CD4-positive, alpha-beta T cell (primary cell): ENCODE measurements at places on chromosomes 6 and 20.

DNA sequence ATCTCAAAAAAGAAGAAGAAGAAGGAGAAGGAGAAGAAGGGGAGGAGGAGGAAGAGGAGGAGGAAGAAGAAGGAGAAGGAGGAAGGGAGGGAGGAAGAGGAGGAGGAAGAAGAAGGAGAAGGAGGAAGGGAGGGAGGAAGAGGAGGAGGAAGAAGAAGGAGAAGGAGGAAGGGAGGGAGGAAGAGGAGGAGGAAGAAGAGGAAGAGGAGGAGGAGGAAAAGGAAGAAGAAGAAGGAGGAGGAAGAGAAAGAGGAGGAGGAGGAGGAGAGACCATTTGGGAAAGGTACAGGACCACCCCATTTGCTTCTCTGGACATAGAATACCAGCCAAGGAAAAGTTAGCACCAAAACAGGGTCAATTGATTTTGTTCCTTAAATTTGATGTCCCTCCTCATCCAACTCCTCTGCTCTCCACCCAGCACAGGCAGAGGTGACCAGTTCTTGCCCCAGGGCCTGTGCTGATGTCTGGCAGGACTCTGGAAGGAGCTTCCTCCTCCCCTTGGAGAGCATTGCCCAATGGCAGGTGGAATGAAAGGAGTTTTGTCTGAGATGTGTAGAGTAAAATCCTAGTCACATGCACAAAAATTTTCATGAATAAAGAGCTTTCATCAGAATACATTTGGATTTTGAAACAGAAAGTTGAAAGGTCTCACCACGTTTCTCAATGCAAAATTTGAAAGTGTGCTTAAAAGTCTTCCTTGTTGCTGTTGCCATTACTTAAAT lies 182.9 kb downstream of the LY86 start:
- DNase-seq = no peak

GRCh38 chr20:7792150-7792869 lies 147.9 kb downstream of the HAO1 start:
- no peak for DNase-seq

DNA sequence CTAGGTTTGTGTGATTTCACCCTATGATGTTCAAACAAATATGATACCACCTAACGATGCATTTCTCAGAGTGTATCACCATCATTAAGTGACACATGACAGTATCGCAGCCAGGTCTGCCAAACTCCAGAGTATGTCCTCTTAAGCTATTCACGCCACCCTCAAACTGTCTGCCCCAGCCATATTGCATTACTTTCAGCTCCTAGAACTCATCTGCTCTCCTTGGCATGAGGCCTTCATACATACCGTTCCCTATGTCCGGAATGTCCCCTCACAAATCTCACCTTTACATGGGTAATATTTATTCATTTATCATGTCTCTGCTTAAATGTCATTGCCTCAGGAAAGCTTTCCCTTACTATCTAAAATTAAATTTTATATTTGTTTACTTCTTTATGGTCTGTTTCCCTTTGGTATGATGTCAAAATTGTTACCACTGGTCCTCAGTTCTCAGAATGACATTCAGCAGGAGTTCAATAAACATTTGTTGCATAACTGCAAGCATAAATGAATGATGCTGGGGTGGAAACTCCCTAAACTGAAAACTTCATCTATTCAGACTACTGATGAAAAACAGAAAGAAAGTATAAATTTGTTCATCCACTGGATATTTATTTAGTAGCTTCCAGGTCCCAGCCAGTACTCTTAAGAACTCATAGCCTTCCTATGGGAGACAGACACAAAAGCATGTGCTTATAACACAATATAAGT lies 3.2 kb downstream of the SESN1 start:
- no peak for DNase-seq

DNA sequence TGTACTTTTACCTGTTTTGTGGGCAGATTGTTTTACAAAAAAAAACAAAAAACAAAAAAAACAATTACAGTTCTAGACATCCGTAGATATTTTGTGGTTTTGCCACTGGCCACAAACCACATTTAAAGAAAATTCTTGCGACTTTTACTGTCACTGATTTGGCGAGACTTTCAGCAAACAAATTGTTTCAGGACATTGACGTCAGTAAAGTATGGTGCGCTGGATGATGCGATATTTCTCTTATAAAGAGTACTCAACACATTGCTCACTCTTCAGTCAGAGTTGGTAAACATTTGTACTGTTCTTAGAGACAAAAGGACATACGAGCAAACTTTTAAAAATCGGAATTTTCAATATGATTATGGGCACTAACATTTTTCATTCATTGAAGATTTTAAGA lies 229.8 kb downstream of the HAO1 start:
- no peak for DNase-seq

GRCh38 chr6:82396964-82397751 lies 33.5 kb downstream of the TPBG start:
- DNase-seq = no peak

DNA sequence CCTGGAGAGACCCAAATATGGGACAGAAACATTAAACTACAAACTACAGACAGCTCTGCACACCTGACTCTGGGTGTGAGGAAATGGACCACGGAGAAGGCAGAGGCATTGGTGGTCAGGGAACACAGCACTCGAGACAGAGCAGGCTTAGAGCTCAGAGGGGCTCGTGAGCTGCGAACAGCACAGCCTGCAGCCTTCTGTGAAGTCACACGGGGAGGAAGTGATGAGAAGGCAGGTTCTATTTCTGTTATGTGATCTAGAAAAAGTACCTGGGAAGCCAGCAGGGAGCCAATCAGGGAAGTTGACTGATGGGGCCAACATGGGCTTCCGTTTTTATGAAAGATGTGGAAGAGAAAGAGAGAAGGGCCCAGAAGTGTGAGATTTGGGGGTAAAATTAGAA lies 88.9 kb upstream of the SNAP25 start:
- DNase-seq = no peak

GRCh38 chr6:166031275-166031674 lies 136.4 kb downstream of the TBXT start:
- no peak for DNase-seq

DNA sequence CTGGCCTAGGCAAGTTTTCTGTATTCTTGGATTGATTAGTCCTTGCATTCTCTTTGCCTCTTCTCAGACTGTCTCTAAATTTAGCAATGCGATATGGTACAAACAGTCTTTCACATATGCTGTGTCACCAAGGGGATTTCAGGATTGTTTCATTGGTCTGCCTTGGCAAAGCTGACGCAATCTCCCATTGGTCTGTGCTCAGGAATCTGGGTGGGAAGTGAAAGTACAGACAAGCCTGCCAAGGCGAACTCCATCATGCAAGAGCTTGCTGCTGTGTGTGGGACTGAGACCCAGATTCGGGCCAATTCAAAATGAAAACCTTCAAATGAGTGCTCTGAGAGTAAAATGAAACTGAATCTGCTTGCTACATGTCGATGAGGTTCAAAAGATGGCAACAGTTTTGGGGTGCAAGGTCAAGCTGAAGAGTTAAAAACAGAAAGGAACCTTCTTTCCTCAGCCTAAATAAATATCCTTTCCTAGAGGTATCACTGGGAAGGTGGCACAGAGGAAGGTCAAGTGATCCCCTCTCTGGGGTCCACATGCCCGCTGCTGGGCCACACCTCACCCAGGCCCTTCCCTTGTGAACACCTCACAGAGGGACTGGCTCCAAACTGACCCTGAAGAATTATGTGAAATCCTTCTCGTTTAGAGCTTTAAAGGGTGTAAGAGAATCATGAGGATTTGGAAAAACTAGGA lies 198.8 kb upstream of the PREP start:
- DNase-seq = peak; percentile 71

- DNase-seq = no peak
These were observed 9.7 kb upstream of the CCR6 start for GRCh38 chr6:167113047-167113754.

GRCh38 chr20:58697201-58697866 lies 4.7 kb downstream of the NPEPL1 start:
- no peak for DNase-seq

DNA sequence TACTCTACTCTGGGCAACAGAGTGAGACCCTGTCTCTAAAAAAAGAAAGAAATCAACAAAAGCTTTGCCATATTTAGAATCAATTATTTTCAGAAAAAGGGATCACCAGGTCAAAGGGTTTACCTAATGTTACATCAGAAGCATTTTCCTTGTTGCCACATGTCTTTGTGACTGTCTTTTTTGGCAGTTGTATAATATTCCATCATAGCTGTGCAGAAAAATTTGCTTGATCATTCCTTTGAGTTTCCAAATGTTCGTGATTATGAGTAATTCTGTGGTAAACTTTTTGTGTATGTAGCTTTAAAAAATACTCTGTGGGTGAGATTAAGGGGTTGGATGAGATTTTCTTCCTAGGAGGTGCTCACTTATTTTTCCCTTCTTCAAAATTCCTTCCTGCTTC lies 26.4 kb downstream of the PNPLA1 start:
- DNase-seq = no peak

- DNase-seq = peak; percentile 59
These were observed 4.0 kb downstream of the CDKN1A start for GRCh38 chr6:36682328-36683144.

GRCh38 chr20:50192364-50193198 lies 2.0 kb downstream of the CEBPB start:
- peak; percentile 69 for DNase-seq

DNA sequence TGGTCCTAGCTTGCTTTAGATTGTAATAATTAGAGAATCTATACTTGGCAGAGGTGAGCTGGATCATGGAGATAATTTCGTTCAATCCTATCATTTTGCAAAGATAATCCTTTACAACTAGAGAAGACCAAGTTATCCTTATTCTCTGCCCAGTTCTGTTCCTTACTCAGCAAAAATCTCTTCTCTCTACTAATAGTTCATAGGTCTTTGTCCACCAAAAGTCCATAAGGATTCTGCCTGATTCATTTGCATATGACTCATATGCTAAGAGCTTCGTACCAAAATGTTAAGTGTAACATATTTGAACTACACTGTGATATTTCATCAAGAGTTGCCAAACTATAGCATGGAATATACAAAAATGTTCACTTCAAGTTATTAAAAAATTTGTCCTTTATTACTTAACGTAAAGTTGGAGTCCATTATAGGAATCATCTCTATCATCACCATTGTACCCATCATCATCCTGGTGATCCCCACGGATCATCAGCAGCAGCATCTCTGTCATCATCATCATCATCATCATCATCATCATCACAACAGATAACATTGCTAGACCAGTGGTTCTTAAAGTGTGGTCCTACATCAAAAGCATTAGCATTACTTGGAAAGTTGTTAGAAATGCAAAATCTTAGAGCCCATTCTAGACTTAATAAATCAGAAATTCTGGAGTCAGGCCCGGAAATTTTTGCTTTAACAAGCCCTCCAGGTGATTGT lies 463.0 kb downstream of the DHX35 start:
- DNase-seq = no peak

GRCh38 chr6:6714118-6714897 lies 125.8 kb downstream of the LY86 start:
- DNase-seq = no peak

DNA sequence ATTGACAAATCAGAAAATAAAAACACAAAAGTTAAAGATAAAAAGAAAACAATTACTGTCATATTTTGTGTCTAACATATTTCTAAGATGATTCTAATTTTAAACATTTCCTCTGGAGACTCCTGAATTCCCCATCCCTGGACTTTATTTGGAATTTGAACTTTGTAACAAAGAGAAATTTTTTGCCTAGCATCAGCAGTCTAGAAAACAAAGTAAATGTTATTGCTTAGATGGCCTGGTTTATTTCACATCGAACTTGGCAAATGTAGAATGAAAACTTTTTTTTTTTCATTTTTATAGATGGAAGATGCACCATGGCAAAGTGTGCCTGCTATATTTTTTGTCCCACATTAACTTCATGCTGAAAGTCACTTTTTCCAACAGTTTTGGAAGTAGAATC lies 159.1 kb downstream of the TBX18 start:
- DNase-seq = no peak

DNA sequence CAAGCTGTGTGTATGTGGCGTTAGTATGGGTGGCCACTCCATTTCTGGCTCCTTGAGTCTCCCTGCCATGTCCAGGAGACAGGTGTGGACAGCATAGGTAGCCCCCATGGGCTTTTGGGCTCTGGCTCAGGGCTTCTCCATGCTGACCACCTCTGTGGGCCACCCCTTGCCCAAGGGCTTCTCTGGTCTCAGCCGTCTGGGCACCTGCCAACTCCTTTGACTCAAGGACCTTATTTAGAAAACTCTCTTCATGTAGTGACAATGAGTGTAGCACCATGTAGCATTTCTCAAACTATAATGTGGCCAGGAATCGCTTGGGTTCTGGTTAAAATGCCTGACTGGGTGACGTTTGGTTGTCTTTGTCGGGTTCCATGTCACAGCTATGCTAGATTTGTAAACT lies 5.1 kb upstream of the GTSF1L start:
- no peak for DNase-seq

DNA sequence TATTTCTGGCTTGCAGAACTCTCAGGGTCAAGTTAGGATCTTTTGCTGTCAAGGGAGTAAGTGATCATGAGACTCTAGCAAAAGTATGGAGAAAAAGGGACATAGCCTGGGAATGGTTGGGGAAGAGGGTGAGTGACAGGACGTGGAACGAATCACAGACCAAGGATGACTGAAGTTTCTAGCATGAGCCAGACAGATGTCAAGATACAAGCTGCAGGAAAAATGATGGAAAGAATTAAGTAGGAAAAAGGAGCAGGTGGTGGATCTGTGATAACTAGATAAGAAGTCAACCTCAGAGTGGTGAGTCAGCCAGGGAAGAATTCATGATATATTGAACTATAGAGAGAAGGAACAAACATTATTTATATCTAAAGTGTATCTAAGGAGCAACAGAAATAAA lies 159.8 kb upstream of the SYNDIG1 start:
- no peak for DNase-seq

DNA sequence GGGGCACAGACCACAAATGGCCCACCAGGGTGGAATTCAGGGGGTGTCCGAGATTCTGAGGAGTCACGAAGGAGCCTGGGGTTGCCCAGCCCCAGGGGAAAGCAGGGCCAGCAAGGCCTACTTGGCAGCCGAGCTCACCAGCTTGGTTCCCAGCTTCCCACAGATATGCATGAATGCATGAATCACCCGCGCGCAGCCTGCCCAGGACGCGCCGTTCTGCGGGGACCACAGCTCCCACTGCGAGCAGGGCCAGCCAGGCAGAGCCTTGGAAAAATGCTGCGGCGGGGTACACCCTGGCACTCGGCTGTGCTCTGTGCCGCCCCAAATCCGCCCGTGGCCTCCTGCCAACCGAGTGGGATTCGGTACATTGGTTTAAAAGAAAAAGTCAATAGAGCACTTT lies 211.0 kb downstream of the NFATC2 start:
- no peak for DNase-seq

DNA sequence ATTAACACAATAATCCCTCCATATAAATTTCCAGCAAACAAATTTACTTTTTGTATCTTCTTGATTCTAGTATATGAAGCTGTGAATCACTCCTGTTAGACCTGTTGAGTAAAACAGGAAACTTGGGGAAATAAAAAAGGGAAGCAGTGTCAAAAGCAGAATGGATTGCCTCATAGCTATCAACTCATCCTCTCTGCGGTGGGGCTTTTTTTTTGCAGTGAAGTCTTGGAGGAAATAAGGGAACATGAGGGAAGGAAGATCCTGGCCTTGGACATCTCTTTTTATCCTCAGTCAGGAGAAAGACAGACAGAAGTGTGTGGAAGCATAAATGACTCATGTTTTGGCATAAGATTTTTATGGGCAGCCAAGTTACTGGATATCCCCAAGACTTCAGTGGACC lies 332.5 kb downstream of the TFAP2A start:
- DNase-seq = no peak
